ENCODE measurements at places on chromosomes 6 and 20. TPM values are rescaled to one million over a fixed set of nuclear protein-coding genes. Genes with fewer than 3 reads are reported as not detected.

The PRDM1 gene
- 1.4 TPM for total RNA-seq

The FHL5 gene
- 1.7 TPM for total RNA-seq

The RBBP8NL gene
- not detected for total RNA-seq

The PPP1R3G gene
- total RNA-seq, result 1.2 TPM

The TXLNB gene
- total RNA-seq, result 0.62 TPM

The ALDH8A1 gene
- 1.4 TPM for total RNA-seq

The MYBL2 gene
- 0.47 TPM for total RNA-seq

The TREM2 gene
- total RNA-seq, result 10.5 TPM

All from occipital lobe (tissue), 3 donors.